ENCODE measurements at places on chromosomes 3 and 15. TPM values are rescaled to one million over a fixed set of nuclear protein-coding genes. Genes with fewer than 3 reads are reported as not detected.
A peak's percentile ranks its signal among the peaks of the same experiment; 100 is the strongest.

- H3K27me3 ChIP-seq = no peaks in the 10 kb centered on the region
- H3K36me3 ChIP-seq = peaks cover 1% of the 10 kb centered on the region
- no peak for DNase-seq
- H3K4me1 ChIP-seq = peaks cover 15% of the 10 kb centered on the region
- H3K4me3 ChIP-seq = no peak overlapping the region
These were observed 53.4 kb downstream of the BTLA start for GRCh38 chr3:112445839-112446238.

- no peak overlapping the region for H3K27ac ChIP-seq
- peak; percentile 13 for DNase-seq
- no peak overlapping the region for H3K4me3 ChIP-seq
- no peaks in the 10 kb centered on the region for H3K27me3 ChIP-seq
These were observed 90.1 kb upstream of the RGMA start for GRCh38 chr15:93179072-93179471.

DNA sequence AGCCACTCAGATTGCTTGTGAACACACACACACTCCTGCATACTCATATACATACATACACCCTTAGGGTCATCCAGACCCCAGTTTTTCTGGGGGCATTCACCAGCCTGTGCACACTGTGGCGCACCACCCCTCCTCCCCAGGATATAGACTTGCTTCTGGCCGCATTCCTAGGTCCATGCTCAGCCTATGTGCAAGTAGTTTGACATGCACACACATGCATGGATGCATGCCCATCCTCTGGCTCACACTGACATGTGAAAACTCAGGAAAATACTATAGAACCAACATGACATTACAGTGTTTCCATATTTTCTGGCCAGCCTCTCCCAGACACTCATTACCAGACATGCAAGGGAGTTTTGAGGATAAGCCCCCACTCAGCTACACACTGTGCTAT, 79.3 kb upstream of the POLG start:
- H3K36me3 ChIP-seq = no peaks in the 10 kb centered on the region
- H3K27ac ChIP-seq = no peak overlapping the region
- H3K4me3 ChIP-seq = no peak overlapping the region
- H3K4me1 ChIP-seq = peaks cover 67% of the 10 kb centered on the region

DNA sequence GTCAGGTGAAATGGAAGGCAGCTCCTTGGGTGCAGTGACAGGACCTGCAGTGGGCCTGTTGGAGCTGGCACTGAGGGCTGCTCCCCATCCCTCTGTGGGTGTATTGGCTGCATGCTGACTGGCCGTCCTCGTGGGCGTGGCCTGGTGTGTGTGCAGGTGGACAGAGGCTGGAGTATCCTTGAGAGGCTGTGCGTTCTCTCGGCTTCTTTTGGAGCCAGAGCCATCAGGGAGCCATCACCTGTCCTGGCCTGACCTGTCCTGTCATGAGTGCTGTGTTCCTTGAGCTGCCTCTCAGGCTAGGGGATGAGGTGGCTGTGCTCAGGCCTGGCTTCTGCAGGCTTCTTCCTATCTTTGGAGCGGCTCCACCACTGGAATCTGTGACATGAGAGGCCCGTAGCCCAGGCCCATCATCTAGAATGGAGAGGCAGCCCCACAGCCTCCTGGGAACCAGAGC, 61.5 kb downstream of the APBA2 start:
- no peaks in the 10 kb centered on the region for H3K36me3 ChIP-seq
- no peaks in the 10 kb centered on the region for H3K27me3 ChIP-seq
- H3K4me1 ChIP-seq = no peaks in the 10 kb centered on the region
- no peak overlapping the region for H3K27ac ChIP-seq
- DNase-seq = no peak

GRCh38 chr3:73394240-73394639, 230.5 kb downstream of the PDZRN3 start:
- no peaks in the 10 kb centered on the region for H3K36me3 ChIP-seq
- no peak for DNase-seq
- no peaks in the 10 kb centered on the region for H3K4me1 ChIP-seq
- H3K27ac ChIP-seq = no peak overlapping the region

DNA sequence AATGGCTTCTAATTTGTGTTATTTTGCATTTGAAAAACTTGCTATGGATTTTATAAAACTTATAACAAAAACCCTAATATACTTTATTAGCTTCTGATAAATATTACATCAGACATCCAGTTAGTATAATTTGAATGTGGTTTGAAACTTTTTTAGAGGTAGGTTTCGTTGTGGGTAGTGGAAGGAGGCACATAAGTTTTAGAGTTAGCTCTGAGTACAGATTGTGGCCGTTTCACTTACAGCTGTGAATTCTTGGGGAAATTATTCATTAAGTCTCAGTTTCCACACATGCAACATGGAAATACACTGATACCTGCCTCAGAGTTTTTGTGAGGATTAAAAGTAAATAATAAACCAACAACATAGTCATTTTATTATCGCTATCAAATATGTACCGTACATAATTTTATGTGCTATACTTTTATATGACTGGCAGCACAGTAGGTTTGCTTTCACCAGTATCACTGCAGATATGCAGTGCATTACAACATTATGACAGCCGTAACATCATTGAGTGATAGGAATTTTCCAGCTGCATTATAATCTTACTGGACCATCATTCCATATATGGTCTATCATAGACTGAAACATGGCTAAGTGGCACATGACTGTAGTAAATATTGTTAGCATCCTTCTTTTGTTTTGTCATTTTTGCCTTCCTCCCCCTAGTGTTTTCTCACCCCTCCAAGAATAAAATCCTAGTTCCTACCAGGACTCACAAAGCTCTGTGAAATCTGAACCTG, 175.6 kb downstream of the AKAP13 start:
- H3K27ac ChIP-seq = no peak overlapping the region
- peaks cover 25% of the 10 kb centered on the region for H3K36me3 ChIP-seq
- peaks cover 17% of the 10 kb centered on the region for H3K4me1 ChIP-seq
- H3K4me3 ChIP-seq = no peak overlapping the region

DNA sequence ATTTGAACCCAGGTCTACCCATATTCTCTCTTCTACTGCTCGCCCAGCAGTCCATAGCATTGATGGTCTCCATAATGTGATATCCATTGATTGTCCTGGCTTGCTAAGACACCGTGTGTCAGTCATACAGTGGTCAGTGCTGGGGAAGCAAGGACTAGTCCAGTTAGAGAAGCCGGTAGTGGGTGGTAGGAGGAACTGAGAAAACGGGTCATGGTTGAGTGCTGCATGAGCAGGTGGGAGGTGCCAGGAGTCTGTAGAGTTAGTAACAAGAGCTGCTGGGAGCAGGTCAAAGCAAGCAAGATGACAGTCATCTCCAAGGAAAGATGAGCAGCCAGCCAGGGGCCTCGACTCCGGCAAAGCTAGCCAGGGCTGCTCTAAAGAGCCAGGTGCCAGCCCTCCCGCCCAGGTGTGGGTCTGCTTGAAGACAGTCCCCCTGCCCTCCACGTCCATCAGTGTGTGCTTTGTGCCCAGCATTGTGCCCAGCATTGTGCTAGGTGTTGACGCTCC, 29.5 kb upstream of the USP3 start:
- peaks cover 63% of the 10 kb centered on the region for H3K4me1 ChIP-seq
- DNase-seq = peak; percentile 89
- no peaks in the 10 kb centered on the region for H3K27me3 ChIP-seq
- H3K4me3 ChIP-seq = peak overlapping the region; percentile 24

- no peak for DNase-seq
- H3K4me3 ChIP-seq = no peak overlapping the region
- no peaks in the 10 kb centered on the region for H3K27me3 ChIP-seq
These were observed 108.1 kb upstream of the LSAMP start for GRCh38 chr3:116553355-116553754.

DNA sequence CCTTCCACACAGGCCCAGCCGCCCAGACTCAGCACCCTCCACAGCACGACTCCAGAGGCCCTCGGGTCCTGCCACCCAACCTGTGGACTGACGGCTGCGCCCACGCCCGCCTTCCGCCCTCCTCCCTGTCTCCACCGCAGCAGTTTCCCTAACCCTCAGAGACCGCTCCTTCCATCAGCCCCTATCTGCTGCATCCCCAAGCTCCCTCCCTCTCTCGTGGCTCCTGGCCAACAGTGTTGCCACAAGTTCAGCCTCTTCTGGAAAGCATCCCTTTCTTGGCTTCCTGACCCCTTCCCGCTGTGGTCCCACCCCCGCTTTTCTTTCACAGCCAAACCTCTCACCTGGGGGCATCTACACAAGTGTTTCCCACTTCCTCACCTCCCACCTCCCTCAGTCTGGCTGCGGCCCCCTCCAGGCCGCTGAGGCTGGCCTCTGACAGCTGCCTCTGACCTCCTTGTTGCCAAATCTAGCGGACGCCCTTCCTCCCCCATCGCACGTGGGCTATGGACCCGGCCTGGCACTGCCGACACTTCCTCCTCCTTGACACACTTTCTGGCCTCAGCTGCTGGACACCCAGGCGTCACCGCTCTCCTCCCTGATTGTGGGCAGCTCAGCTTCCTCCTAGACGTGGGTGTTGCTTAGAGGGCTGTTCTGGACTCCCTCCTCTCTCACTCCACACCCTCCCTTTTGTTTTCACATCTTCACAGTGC, 168.8 kb upstream of the TLE3 start:
- H3K27me3 ChIP-seq = peaks cover 10% of the 10 kb centered on the region
- peaks cover 99% of the 10 kb centered on the region for H3K4me1 ChIP-seq
- no peaks in the 10 kb centered on the region for H3K36me3 ChIP-seq
- no peak overlapping the region for H3K4me3 ChIP-seq
- DNase-seq = peak; percentile 40

DNA sequence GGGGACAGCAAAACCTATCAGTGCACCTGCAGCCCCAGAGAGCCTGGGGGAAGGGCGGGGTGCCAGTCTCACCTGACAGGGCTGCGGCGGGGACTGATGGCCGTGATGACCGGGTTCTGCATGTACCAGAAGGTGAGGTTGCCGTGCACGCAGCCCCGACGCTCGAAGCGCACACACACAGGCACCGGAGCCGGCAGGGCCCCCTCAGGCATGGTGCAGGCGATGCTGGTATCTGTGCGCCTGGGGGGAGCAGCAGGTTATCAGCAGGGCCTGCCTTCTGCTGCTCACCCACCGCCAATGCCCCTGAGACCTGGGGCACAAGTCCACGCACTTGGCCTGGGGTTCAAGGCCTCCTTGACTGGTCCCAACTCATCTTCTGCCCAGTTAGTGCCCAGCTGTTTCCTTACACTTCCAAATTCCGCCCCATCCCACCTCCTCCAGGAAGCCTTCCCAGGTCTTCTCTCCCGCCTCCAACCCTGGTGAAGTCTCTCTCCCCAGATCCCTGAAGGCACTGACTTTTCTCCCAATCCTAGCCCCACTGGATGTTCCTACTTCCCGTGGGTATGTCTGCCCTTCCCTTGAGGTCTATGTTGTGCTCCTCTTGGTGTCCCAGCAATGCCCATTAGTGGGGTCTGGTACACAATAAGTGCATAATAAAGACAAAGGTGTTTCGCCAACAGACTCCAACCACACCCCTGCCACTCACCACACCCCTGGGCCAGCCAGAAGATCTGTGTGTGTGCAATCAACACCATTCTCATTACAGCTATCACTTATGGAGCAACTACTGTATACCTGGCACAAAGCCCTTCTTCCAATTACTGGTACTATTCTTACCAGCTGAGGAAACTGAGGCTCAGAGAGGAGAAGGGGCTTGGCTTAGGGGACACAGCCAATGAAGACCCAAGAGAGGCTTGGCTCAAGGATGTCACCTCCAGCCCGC, 28.9 kb downstream of the H1-8 start:
- no peak overlapping the region for H3K27ac ChIP-seq
- H3K36me3 ChIP-seq = no peaks in the 10 kb centered on the region
- DNase-seq = no peak
- no peaks in the 10 kb centered on the region for H3K27me3 ChIP-seq
- peaks cover 28% of the 10 kb centered on the region for H3K4me1 ChIP-seq

DNA sequence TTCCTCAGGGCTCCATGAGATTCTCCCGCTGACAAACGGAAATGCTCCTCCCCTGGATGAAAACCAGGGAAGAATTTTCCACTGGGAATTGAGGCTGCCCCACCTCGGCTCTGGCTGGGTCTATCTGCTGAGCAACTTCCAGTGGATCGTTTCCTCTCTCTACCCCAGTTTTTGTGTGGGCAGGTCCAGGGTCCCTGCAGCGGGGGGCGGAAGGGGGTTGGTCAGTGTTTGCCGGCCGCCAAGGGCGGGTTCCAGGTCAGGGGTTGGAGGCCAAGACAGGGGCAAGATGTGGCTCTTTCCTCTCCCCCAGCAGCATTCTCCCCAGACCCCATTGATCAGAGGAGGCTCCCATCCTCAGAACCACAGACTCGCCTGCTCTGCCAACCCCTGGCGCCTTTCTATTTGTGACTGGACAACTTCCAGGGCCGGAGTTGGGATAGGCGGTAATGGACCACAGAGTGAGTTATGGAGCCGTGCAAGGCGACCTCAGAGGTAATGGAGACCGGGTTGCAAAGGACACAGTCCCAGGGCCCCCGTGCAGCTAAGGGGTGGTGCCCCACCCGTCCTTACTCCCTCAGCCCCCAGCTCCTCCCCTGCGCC, 92.2 kb downstream of the WNT7A start:
- H3K4me3 ChIP-seq = no peak overlapping the region
- no peaks in the 10 kb centered on the region for H3K27me3 ChIP-seq
- no peak overlapping the region for H3K27ac ChIP-seq

DNA sequence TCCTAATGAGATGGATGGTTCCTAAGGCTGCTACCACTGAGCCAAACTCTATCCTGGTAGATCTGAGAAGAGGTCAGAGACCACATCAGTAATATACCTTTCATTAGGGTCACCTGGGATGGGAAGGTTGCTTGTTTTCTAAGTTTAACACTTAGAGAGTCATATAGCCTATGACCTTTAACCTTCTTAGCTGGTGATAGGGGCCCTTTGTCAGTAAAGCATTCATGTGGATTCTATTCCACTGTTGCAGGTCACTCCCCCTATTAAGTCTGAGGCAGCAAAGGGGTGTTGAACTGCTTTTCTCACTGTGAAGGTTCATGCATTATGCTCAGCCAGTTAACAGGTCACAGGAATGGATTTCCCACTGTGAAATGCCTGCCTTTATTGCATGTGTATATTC, 6.1 kb upstream of the ZNF609 start:
- DNase-seq = no peak
- H3K36me3 ChIP-seq = no peaks in the 10 kb centered on the region
- H3K27ac ChIP-seq = no peak overlapping the region

MEX3B gene
- total RNA-seq = 0.63 TPM

RBP2 gene
- total RNA-seq = not detected

CSPG4 gene
- 0.15 TPM for total RNA-seq

ARNT2 gene
- total RNA-seq = not detected

AHSG gene
- total RNA-seq = not detected

FOXL2 gene
- not detected for total RNA-seq

FGD5 gene
- 0.12 TPM for total RNA-seq

Measured in B cell (primary cell).